Airway epithelial cell (primary cell): ENCODE measurements at places on chromosomes 12 and 14. TPM values are rescaled to one million over a fixed set of nuclear protein-coding genes. Genes with fewer than 3 reads are reported as not detected.

The GLIPR1L1 gene
- not detected in 2 replicates for total RNA-seq

The KCNMB4 gene
- total RNA-seq = 0.33 and 2.0 TPM in 2 replicates

The POP5 gene
- total RNA-seq = 40.0 and 47.6 TPM in 2 replicates

The ING4 gene
- total RNA-seq = 19.8 and 24.4 TPM in 2 replicates

The CLEC4A gene
- 0.42 TPM in 1 of 2 replicates, not detected in the other for total RNA-seq

The FGD6 gene
- 9.2 and 13.2 TPM in 2 replicates for total RNA-seq

The ASPG gene
- 1.8 TPM in 1 of 2 replicates, not detected in the other for total RNA-seq

The SDR9C7 gene
- total RNA-seq = 4.5 and 5.1 TPM in 2 replicates

The DEPDC4 gene
- total RNA-seq = 2.0 and 3.1 TPM in 2 replicates

The PRDM4 gene
- 24.7 and 25.6 TPM in 2 replicates for total RNA-seq

The LYZ gene
- total RNA-seq = 0.33 TPM in 1 of 2 replicates, not detected in the other

The NT5DC3 gene
- 8.0 and 9.5 TPM in 2 replicates for total RNA-seq

The FOXG1 gene
- not detected in 2 replicates for total RNA-seq

The SDSL gene
- 2.3 and 4.2 TPM in 2 replicates for total RNA-seq

The SLC22A17 gene
- total RNA-seq = 3.8 and 5.4 TPM in 2 replicates

The MORN3 gene
- 0.21 TPM in 1 of 2 replicates, not detected in the other for total RNA-seq

The CLEC9A gene
- not detected in 2 replicates for total RNA-seq

The TDP1 gene
- 22.9 and 31.6 TPM in 2 replicates for total RNA-seq

The KCNC2 gene
- total RNA-seq = not detected in 2 replicates

The C12orf56 gene
- total RNA-seq = 0.14 and 0.23 TPM in 2 replicates

The SYT10 gene
- total RNA-seq = not detected in 2 replicates

The CLEC14A gene
- 0.05 TPM in 1 of 2 replicates, not detected in the other for total RNA-seq

The GPR65 gene
- total RNA-seq = not detected in 2 replicates

The CD27 gene
- total RNA-seq = not detected in 2 replicates

The CYP46A1 gene
- not detected in 2 replicates for total RNA-seq

The INHBE gene
- total RNA-seq = 0.21 TPM in 1 of 2 replicates, not detected in the other

The LTBR gene
- 197 and 205 TPM in 2 replicates for total RNA-seq

The CTSG gene
- total RNA-seq = not detected in 2 replicates

The GYS2 gene
- total RNA-seq = not detected in 2 replicates

The IL31 gene
- not detected in 2 replicates for total RNA-seq

The OTOGL gene
- not detected in 2 replicates for total RNA-seq

The C12orf54 gene
- 1.5 and 2.6 TPM in 2 replicates for total RNA-seq

The NEK9 gene
- total RNA-seq = 12.8 and 14.5 TPM in 2 replicates

The LPAR5 gene
- total RNA-seq = 16.6 TPM in 2 replicates

The SLC6A15 gene
- 13.4 and 15.0 TPM in 2 replicates for total RNA-seq

The SLC5A8 gene
- not detected in 2 replicates for total RNA-seq

The RNASE7 gene
- 1.1 and 2.2 TPM in 2 replicates for total RNA-seq

The C14orf180 gene
- total RNA-seq = not detected in 2 replicates

The CDKL1 gene
- total RNA-seq = 1.5 and 13.7 TPM in 2 replicates

The EPYC gene
- total RNA-seq = not detected in 2 replicates

The CELA1 gene
- total RNA-seq = not detected in 2 replicates

The CHPT1 gene
- total RNA-seq = 10.2 and 15.5 TPM in 2 replicates

The ITPK1 gene
- total RNA-seq = 45.3 and 50.6 TPM in 2 replicates

The RERGL gene
- not detected in 2 replicates for total RNA-seq

The DDX55 gene
- 14.0 and 21.5 TPM in 2 replicates for total RNA-seq

The TAS2R8 gene
- total RNA-seq = not detected in 2 replicates

The PLD4 gene
- not detected in 2 replicates for total RNA-seq
